ENCODE measurements at places on chromosomes 5 and 9.

GRCh38 chr9:107707915-107708441 is 218.4 kb upstream of the KLF4 start:
- no peak for DNase-seq

GRCh38 chr9:100111235-100111634 is 12.2 kb downstream of the INVS start:
- DNase-seq = peak; percentile 45

GRCh38 chr5:126677121-126677520 is 76.4 kb downstream of the PHAX start:
- no peak for DNase-seq

DNA sequence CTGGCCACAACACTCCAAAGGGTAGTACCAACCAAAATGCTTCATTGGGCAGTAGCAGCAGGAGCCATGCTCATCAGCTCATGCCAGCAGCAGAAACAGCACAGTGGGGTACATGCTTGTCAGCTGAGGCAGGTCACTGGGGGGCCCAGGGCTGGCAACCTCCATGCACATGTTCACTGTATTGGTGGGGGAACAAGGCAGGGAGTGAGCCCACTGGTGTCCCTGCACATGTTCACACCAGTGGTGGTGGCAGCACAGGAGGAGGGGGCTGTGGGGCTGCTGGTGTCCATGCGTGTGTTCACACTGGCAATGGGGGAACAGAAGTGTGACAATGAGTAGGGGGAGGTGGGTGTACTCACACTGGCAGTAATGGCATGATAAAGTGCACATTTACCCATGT is 254.3 kb upstream of the KIF2A start:
- DNase-seq = no peak

DNA sequence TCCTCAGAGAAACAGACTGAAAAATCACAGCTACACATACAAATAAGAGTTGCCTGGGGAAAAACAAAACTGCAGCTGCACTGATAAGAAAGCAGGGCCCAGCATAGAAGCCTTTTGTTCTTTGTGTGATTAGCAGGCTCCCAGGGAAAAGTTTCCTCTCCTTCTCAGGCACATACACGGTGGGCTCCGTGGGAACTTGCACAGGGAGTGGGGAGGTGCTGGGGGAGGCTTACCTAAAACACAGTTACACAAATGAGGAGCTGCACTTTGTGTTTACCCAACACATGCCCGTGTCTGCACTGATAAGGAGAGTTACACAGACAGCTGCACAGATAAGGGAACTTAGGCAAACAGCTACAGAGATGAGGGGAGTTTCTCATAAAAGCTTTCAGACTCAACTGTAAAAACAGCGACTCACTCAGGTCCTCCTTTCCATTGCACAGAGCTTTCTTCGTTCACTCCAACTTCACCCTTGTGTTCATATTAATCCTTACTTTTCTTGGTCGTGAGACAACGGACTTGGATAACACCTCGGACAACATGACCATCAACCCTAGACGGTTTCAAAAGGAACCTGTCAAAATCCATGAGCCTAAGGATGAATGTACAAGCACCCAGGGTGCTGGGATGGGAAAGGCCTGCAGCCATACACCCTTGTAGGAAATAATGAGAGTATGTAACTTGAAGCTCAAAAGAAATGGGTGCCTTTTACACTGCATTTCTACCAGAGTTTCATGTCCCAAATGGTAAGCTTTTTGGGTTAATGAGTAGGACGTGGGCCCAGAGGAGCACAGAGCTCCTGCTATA is 50.8 kb downstream of the SERINC5 start:
- no peak for DNase-seq

GRCh38 chr5:1445313-1445688 is at the start of gene SLC6A3:
Gene SLC6A3 (minus strand): TSS chr5:1445440. CDS start chr5:1443197, 2,243 bp downstream.
- no peak for DNase-seq

GRCh38 chr9:130181678-130182380 is 9.6 kb downstream of the NCS1 start:
- no peak for DNase-seq

DNA sequence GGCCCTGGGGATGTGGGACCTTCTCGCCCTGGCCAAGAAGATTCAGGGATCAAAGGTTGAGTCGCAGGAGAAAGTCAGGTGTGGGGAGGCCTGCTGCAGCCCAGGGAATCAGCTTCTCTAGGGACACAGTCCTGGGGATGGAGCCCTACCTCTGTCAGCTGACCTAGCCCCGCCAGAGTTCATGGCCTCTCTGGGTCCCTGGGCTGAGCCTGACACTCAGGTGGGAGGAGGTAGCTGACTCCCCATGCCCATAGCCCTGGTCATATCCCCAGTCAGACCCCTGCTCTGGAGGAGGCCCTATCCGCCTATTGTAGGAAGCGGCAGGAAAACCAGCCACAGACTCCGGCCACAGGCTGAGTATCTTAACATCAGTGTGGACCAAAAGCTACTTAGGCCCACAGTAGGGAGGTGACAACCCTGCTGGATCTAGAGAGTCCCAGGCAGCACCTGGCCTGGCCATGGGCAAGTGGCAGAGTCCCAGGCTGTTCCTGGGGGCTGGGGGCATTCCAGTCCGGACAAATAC is 15.0 kb upstream of the MRNIP start:
- DNase-seq = no peak

DNA sequence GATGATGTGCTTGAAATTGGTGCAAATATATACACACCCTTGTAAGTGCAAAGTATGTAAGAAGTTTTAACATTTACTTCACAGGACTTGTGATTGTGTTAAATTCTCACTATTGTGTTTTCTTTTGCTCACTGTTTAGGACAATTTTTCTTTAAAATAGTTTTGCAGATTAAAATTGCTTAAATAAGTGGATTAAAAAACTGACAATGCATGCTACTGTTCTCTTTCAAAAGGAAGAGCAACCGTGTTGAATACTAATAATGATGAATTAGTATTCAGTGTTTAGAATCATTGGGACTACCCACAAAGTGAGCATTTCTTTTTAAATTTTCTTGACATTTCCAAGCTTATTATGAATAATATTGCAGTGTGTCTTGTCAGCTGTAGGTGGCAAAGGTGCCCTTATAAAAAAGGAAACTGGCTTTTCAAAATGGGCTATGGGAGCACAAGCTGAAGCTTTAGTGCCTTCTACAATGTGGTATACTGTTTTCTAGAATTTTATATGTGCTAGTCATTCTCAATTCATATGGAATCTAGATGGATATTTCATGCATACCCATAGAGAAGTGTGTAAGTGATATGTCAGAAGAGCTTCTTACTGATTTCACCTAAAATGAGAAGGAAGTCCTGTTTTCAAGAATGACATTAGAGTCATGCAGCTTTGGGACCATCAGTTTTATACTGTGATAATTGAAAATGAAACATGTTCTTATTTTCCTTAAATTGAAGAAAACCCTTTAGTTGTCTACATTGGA is 35.4 kb downstream of the SREK1 start:
- no peak for DNase-seq

DNA sequence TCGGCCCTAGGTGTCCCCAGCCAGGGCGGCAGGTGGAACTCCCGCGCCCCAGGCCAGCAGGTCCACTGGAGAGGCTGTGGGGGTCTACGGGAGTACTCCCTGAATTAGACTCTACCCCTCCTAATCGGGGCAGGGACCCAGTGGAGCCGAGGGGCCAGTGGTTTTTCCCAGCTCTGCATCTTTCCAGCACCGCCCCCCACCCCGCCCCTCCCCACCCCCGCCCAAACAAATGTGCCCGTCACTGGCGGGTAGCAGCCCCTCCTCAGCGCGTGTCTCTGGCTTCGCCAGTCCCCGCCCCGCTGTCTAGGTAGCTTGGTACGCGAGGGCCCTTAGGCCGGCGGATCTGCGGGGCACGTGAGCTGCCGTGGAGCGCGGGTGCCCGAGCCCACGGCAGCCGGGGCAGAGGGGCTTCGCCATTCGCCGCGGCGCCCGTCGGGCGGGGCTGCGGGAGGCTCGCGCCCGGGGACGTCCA is 7.0 kb downstream of the UNC5A start:
- no peak for DNase-seq

- DNase-seq = no peak
Observed at GRCh38 chr9:116312221-116312620, 158.6 kb downstream of the PAPPA start.

DNA sequence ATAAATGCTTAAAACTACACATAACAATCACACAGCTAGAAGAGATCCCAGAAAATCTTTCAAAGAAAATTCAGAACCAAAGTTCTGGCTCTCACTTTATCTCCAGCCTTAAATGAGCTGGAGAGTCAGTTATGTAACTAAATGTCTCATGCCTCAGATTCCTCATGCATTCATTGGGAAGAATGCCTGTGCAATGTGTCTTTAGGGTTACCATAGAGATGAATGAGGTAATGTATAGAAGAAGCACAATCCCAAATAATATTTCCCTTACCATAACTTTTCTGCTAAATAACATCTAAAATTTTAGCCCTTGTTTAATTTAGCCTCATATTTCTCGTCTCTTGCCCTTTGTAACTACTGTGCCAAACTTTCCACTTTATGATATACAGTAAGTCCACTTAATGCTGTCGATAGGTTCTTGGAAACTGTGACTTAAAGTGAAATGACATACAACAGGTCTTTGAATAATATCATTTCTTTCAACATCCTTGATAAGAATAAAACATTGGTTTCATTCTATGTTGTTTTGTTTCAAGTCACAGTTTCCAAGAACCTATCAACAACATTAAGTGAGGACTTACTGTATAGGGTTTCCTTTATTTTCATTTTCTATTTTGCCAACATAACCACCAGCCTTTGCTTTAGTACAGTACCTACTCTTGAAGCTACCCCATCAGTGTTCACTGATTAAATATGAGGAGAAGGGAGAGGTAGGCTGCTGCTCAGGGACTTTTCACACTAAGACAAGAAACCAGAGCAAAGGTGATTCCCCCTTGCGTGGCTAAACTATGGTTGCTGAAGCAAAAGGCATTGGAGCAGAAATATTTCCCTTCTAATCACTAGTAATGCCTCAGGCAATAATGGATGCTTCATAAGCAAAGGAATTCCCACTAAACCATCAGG is 295.7 kb upstream of the PTGER4 start:
- DNase-seq = peak; percentile 61

DNA sequence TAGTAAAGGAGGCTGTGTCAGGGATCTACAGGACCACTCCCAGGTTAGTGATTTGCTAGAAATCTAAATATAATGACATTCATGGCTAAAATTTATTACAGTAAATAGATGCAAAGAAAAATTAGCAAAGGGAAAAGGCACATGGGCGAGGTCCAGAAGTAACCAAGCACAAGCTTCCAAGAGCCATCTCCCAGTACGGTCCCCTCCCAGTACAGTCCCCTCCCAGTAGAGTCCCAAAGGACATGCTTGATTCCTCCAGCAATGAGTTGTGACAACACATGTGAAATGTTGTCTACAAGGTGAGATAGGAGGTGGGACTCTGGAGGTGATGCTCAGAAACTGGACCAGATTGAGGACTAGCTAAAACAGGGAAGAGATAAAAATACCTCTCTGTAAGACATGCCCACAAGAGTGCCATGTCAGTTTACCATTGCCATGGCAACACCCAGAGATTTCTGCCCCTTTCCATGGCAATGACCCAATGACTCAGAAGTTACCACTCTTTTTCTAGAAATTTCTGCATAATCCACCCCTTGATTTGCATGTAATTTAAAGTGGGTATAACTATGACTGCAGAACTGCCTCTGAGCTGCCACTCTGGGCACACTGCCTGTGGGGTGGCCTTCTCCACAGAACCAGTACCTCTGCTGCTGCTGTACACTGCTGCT is 27.9 kb upstream of the CEMIP2 start:
- DNase-seq = no peak

All from inflammatory macrophage (primary cell).